ENCODE measurements at places on chromosomes 11 and 22.

DNA sequence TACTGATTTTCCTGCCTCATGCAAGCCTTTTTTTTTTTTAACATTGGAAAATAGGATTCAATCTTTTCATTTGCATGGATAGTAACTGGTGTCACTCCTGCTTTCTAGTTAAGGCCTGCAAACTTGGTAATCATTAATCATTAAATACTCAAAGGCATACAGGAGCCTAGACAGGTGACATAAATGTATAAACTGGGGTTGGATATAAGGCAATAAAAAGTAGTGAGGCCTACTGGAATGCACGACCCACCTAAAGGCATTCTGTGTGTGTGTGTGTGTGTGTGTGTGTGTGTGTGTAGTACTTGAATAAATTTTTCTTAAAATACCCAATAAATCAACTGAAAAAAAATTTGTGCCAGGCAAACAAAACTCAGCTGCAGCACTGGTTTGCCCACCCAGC is 7.9 kb downstream of the TOMM22 start:
- DNase-seq, result no peak

DNA sequence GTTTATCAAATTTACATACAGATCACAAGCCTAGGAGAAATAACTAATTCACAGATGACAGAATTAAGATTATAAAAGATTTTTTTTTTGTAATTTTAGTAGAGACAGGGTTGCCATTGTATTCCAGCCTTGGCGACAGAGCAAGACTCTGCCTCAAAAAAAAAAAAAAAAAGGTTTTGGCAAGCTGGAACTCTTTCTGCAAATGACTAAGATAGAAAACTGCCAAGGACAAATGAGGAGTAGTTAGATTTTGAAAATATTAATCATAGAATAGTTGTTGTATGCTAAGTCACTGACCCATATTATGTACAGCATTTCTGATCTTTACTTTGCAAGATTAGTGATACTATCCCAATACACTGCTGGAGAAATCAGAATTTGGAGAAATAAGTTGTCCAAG is 99.2 kb downstream of the C11orf65 start:
- DNase-seq, result no peak

- peak; percentile 77 for DNase-seq
These were observed 2.9 kb upstream of the MTFP1 start for GRCh38 chr22:30422481-30423300.

DNA sequence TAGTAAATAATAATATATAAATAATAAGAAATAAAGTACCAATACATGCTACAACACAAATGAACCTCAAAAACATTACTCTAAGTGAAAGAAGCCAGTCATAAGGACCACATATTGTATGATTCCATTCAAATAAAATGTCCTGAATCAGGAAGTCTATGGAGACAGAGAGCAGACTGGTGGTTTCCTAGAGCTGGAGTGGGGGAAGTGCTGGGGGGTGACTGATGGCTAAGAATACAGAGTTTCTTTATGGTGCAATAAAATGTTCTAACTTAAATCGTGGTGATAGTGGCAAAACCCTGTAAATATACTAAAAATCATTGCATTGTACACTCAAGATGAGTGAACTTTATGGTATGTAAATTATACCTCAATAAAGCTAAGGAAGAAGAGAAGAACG is 376.5 kb downstream of the BUD13 start:
- no peak for DNase-seq

DNA sequence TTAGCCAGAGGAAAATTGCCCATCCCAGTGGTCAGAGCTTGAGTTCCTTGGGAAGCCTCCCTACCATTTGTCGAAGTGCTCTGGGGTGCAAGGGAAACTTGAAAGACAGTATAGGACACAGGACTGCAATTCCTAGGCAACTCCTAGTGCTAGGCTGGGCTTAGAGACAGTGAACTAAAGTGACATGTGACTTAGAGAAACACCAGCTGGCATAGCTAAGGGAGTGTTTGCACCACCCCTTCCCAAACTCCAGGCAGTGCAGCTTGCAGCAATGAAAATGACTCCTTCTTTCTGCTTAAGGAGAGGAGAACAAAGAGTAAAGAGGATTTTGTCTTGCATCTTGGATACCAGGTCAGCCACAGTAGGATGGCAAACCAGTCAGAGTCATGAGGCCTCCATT is 388.0 kb downstream of the DYNC2H1 start:
- DNase-seq, result no peak

- DNase-seq, result no peak
These were observed 56.9 kb upstream of the CCDC89 start for GRCh38 chr11:85742873-85743275.

DNA sequence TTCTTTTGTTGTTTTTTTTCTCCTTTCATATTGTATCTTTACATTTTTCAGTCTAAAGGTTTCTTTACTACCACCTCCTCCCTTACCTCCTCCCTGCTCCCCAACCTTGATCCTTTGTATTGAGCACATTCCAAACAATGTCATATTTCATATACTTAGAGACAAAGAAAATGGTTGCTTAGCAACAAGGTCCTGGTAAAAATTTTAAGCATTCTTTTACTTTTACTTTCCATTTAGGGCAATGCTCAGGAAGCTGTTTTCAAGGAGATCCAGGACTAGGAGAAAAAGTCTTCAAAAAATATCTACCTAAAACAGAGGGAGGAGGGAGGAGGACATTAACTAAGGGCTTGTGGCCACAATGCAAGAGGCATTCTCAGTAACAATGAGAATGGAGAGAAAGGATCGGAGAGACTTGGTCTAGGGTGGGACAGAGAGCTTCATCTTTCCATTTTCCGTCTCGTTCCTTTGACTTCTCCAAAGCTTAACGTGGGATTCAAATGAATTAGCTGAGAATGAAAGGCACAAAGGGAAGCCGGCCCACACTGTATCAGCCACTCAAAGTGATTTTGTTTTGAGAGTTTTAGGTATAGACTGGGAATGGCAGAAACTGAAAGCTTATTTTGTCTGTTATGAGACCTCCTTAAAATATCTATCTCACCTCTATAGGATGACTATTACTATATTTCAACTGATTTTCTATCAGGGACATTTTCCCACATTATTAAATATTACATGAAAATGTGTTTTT is 455.7 kb downstream of the RAB38 start:
- DNase-seq, result no peak

DNA sequence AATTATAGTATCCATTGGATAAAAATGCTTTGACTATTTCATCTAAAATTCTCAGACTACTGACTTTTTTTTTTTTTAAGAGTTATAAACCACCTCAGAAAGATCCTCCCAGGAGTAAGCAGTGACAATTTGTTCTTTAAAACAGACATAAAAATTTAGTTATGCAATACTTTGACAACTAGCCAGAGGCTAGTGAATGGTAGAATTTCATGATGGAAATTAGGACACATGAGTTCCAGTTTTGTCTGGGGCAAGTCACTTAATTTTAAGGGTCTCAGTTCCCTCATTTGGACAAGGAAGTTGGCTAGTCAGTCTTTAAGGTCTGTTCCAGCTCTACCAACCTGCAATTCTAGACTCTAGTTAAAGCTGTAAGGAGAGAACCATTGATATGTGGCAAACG is 2.9 kb downstream of the IL18 start:
- DNase-seq, result no peak

- no peak for DNase-seq
These were observed 68.6 kb upstream of the CNTN5 start for GRCh38 chr11:98952107-98952506.

DNA sequence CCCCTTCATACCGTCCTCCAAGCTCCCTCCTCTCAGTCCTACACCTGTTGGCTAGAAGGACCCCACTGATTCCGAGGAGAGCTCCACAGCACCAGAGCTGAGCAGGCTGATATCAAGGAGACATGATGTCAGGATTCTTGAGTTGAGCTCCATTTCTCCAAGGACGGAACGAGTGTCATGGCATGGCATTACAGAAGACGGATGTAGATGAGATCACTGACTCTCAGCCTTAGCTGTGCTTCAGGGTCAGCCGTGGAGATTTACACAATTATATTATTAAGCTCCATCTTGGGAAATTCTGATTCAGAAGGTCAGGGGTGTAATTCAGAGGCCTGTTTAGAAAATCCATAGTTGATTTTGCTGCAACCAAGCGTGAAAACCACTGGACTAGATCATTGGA is 428.9 kb upstream of the B3GAT1 start:
- no peak for DNase-seq

GRCh38 chr11:114293201-114293711 is 2.9 kb upstream of the NNMT start:
- DNase-seq, result no peak

DNA sequence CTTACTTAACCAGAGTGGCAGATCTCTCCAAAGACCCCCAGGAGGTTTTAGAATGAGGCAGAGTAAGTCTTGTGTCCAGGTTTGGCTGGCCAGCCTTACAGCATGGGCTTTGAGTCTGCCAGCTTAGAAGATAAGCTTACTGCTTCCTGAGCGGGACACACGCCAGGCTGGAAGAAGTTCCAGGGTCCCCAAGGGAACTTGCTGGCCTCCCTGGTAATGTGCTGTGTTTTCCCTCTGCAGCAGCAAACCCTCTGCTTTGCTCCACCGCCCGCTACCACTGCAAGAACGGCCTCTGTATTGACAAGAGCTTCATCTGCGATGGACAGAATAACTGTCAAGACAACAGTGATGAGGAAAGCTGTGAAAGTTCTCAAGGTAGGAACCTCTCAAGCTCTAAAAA is 154.2 kb downstream of the LDLRAD3 start:
- no peak for DNase-seq

GRCh38 chr22:47813661-47814060 is 1051.2 kb downstream of the TBC1D22A start:
- DNase-seq, result no peak

DNA sequence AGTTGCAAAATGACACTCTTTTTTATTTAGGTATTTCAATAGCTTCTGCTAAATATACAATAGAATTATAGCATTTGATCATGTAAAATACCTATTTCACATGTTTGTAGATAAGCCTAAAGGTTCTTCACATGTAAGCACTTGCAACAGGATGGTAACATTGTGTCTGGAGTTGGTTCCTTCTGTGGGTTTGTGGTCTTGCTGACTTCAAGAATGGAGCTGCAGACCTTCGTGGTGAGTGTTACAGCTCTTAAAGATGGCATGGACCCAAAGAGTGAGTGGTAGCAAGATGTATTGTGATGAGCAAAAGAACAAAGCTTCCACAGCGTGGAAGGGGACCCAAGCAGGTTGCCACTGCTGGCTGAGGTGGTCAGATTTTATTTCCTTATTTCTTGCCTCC is 246.4 kb upstream of the PDGFD start:
- no peak for DNase-seq

DNA sequence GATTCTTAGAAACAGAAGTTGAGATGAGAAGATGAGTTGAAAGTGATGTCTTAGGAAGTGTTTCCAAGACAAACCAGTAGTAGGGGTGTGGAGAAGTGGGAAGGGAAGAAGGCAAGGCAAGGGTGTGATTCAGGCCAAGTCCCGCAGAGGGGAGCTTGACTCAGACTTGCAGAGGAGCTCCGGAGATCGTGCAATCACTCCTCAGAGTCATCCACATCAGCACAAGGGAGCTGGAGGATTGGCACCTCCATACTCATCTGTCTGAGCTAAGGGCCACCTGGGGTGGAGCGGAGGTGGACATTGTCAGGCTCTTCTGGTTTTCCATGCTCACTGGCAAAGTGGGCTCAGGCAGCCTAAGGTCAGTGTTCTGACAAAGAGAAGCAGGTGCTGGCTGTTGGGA is 44.4 kb downstream of the CHRDL2 start:
- no peak for DNase-seq

DNA sequence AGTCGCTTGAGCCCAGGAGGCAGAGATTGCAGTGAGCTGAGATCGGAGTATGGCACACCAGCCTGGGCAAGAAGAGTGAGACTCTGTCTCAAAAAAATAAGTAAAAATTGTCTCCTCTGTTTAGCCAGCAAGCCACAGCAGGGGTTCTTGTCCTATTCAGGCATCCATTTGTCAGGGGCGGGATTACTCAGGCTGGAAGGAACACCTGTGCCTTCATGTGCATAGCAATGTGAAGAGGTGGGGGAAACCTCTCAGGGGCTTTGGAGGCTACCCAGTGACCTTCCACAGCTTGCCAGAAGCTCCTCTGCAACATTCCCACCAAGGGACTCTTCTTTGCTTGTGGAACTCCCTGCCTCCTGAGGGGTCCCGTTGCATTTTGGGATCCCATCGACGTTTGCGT is 63.3 kb downstream of the FBLN1 start:
- no peak for DNase-seq

GRCh38 chr11:62671236-62671607 is 251 bp upstream of the UQCC3 start:
- DNase-seq, result no peak

DNA sequence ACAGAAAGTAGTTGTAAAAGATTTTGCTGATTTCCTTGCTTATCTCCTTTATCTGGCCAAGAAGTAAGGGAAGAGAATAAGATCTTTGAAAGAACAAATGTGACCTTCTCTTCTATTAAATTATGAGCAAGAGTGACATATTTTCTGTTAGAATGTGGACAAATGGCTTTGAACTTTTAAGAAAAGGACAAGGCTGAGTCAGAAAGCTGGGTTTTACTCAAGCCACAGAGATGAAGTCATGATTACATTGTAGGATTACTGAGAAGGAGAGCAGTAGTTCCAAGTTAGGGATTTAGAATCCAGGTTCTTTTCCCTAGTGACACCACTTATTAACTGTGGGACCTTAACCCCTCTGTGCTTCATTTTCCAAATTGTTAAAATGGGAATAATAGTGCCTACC is 13.5 kb downstream of the CCDC90B start:
- DNase-seq, result no peak

GRCh38 chr22:27865496-27865895 is 53.6 kb downstream of the PITPNB start:
- DNase-seq, result no peak

DNA sequence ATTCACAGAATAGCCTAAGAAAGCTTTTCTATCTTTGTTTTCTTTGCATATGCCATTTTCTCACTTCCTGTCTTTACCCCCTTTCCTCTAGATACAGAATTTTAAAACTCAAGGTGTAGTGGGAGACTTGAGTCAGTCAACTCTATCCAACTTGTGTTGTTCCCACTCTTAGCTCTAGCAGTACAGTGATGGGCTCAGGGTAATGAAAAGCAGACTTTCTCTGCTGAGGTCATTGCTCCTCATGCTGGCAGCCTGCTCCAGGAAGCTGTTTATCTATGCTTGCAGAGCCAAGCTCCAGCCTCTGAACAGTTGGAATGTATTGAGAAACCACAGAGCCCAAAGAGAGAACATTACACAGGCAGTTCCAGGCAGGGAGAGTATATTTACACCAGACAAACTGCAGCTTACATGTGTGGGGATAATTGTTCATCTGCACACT is 68.1 kb downstream of the CSTPP1 start:
- no peak for DNase-seq

DNA sequence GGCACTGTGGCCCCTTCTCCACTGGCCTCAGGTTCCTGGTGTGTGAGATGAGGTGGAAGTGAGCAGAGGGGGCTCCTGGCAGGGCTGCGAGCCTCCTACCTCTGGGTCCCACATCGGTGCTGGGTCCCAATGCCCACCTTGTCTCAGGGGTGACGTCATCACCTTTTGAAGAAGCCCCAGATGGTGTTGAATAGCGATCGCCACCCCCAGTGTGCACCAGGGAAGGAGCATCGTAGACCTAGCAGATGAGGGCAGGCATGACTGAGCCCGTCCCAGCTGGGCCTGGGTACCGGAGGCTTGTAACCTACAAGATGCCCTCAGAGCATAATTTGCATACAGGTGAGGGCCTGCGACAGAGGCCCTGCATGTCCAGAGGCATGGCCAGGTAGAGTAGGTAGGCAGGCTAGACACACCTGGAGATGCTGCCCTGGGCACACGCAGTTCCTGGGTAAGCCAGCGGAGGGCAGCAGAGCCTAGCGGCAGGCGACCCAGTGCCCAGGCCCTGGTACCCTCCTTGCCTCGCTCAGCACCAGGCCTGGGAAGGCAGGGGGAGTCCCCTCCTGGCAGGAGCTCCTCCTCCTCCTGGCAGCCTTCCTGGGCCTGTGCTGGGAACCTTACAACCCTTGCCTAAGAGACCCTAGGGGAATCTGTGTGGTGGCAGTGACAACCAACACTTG is 52.5 kb downstream of the TPCN2 start:
- DNase-seq, result peak; percentile 80
